ENCODE measurements at places on chromosomes 2 and 18.

DNA sequence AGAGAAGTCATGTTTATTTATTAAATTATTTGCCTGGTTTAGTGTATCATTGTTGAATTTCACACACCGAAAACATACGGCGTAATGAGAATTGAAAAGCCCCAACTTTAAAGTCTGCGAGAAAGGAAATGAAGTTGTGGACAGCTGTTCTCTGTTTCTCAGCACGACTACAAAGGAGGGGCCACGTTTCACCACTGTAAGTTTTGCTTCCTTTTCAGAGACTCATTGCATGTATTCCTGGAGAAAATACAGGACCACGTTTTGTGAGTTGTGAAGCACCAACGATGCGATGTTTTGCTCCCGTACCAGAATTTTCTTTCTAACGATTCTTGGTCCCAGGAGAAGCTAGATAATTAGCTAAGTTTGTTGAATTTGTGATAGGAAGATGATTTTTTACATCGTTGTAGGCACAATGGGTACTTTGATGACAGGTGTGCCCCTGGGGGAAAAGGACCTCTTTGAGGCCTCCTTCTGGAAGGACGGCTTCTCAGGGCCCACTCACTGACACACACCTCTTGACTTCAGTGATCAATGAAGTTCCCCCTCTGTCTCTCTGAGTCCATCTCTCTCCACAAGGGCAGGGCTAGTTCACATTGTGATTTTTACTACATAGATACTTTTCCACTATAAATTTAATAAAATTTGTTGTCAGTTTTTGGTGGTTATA is 23.7 kb upstream of the ACKR3 start:
- no peak for DNase-seq

GRCh38 chr2:187502467-187502866 is 51.8 kb downstream of the TFPI start:
- DNase-seq: no peak

DNA sequence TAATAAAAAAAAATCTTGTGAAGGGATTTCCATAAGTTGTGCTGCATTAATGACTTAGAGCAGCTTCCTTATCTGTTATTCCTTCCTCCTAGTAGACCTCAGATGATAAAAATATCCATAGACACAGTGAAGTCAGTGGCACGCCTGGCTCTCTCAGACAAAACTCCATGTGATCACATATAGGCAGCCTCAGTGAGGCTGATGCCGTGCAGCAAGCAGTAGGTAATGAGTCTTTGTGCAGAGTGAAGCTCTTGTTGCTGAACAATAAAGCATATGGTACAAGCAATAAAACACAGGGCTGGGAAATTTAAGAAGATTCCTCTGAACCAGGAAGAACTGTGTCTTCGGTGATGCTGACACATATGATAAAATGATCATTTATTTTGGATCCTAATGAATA is 102.7 kb downstream of the CSRNP3 start:
- DNase-seq: peak; percentile 65

- peak; percentile 12 for DNase-seq
Measured at GRCh38 chr18:61608316-61608715, 275.1 kb downstream of the CDH20 start.

GRCh38 chr2:159185401-159186130 is 100.9 kb downstream of the WDSUB1 start:
- DNase-seq: no peak

DNA sequence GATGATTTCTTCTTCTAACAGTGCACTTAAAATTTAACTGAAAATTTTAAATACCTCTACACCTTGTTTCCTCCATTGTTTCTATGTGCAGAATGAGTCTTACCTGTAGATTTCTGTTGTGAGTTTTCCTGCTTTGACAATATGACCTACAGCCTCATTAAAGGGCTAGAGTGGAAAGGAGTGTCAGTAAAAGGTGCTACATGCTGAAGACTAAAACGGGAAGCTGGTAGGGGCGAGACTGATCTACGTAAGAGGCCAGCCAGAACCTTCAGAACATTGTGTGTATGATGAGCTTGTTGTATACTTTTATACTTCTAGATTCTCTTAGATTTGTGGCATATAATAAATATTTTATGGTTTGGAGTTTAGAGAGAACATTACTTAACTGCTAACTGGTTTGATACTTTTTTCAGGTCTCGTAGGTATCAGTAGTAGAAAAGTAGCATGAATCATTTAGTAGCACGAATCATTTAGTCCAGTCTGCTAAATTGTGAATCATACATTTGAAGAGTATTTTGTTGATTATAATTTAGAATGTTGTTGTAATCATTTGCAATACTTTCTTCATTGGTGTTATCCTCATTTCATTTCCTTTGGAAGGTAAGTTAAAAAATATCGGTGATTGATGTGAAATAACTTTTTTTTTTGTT is 14.3 kb downstream of the INSIG2 start:
- DNase-seq: no peak

DNA sequence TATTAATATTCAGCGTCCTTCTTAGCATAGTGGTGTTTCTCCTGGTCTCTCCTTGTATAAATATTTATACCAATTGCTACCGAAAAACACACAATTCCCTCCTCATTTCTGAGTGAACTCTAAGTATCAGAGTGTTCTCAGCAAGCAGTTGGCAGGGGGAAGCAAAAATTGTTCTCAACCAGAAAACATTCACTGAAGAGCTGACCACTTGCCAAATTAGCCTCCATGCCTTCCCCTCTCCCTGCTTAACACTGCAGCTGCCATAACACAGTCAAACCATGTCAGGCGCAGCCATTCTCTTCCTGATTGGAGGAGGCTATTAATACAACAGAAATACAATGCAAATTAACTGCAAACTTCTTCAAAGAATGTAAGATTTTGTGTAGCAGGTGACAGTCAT is 105.0 kb downstream of the COL6A3 start:
- no peak for DNase-seq

- DNase-seq: no peak
Measured at GRCh38 chr2:23617811-23618215, 232.8 kb downstream of the KLHL29 start.

DNA sequence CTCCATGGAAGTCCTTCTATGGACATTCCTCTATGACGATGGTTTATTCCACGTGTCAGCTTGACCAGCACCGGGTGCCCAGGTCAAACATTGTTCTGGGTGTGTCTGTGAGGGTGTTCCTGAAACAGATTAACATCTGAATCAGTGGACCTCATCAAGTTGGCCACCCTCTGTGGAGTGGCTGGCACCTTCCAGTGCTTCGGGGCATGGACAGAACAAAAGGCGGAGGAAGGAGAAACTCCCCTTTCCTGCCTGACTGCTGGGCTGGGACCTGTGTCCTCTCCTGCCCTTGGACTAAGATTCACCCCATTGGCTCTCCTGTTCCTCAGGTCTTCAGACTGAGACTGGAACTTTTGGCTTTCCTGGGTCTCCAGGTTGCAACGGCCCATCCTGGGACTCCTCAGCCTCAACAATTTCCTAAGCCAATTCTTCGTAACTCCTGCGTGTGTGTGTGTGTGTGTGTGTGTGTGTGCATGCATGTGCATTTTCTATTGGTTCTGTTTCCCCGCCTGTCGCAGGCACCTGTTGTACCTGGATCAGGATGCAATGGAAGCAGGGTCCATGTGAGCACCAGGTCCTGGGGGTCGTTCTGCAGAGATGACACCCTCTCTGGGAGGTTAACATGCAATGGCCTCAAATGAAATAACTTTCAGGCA is 357.2 kb upstream of the SALL3 start:
- DNase-seq: no peak

DNA sequence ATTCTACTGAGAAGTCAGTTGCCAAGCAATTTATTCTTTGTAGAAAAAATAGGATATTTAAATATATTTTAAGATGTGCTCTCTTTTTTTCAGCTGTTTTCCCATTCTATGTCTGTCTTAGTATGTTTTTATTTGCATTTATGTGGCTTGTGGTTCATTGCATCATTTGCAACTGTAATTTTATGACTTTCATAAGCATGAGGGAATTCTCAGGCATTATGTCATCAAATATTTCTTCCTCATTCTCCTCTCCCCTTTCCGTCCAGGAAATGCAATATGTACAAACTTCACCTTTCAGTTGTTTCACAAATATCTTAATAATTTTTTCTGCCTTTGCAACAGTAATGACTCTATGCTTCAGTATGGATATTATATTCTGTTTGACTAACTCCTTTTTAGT is 560.2 kb upstream of the LRATD1 start:
- DNase-seq: no peak

GRCh38 chr2:164151522-164151921 is 415.7 kb upstream of the FIGN start:
- DNase-seq: no peak

- DNase-seq: peak; percentile 87
Measured at GRCh38 chr2:105294844-105295481, 34.6 kb downstream of the TGFBRAP1 start.

GRCh38 chr2:238895361-238895882 is 47.5 kb downstream of the TWIST2 start:
- no peak for DNase-seq

- no peak for DNase-seq
Measured at GRCh38 chr2:216424274-216424673, 12.0 kb downstream of the SMARCAL1 start.

GRCh38 chr18:58411323-58411722 is 217.6 kb downstream of the ALPK2 start:
- DNase-seq: no peak

DNA sequence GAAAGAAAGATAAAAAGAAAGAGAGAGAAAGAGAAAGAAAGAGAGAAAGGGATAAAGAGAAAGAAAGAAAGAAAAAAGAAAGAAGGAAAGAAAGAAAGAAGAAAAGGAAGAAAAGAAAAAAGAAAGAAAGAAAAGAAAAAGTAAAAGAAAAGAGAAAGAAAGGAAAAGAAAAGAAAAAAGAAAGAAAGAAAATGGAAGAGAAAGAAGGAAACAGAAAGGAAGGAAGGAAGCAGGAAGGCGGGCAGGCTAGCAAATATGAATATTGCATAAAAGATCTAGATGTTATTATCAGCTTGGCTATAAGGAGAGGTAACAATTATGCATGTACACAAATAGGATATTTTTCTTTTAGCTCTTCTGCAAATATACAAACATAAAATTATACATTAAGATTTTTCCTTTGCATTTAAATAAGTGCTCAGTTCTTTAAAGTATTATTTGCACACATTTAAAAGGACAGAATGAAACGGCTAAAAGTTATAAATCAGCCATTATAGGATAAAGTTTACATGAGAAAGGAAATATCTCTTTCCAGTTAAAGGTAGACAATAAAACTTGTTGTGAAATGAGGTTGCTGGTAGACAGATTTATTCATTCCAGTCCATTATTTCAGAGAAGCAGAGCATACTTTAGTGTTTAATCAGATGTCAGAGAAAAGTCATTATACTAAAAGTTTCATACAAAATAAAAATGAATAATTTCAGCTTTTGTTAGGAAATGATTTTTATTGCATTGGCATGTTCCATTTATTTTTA is 511.4 kb downstream of the KCNJ3 start:
- peak; percentile 10 for DNase-seq

DNA sequence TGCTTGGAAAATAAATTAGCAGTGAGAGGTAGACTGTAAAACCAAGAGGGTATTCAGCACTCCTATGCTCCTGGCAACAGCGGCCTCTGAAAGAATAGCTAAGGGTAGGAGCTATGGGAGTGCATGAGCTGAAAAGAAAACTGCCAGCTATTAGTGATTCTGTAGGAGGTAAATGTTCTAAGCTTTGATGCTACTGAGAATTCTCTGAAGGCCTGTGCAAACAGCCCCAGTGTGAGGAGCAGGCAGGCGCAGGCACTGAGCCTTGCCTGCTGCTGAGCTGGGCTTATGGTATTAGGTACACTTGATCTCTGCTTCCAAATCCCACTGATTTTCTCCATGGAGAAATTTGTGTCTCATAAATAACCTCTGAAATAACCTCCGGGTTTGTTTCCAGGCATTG is 86.7 kb downstream of the NYAP2 start:
- DNase-seq: peak; percentile 93

GRCh38 chr2:67374949-67375348 is 22.2 kb upstream of the ETAA1 start:
- no peak for DNase-seq

GRCh38 chr2:30252723-30253701 is 21.7 kb downstream of the LBH start:
- DNase-seq: peak; percentile 95

DNA sequence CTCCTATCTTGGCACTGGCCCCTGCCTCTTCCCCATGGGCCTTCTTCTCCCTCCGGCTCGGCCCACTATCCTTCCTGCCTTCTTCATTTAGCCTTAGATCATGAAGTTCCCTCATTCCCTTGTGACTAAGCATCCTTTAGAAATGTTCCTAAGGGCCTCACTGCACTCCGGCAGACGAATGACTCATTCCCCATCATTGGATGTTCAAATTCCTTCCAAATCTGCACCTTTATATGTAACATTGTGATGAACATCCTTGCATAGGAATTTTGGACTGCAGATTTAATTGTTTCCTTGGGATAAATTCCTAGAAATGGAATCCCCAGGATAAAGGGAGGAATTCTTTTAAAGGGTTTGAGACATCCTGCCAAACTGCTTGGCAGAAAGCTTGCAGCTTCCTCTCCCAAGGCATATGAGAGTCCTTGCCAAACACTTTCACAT is 19.0 kb downstream of the CRACDL start:
- DNase-seq: peak; percentile 78

- DNase-seq: no peak
Measured at GRCh38 chr2:71462641-71463341, 9.4 kb downstream of the DYSF start.

DNA sequence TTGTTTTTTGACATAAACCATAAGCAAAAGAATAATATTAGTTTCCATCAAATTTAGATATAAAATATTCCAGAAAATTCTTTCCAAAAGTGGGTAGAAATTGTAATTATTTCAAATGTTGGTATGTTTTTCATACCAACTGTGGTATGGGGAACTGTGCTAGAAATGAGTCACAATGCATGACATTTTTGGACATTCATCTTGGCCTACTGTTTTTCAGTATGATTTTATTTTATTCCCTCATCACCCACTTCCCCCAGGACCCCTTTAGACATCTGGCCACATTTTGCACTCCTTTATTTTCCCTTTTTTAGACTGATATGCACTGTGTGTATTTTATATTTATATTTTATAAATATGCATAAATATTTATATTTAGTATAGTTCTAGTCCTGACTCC is 97.1 kb downstream of the DPP4 start:
- DNase-seq: no peak

- DNase-seq: no peak
Measured at GRCh38 chr2:150811259-150811855, 323.9 kb upstream of the RND3 start.

DNA sequence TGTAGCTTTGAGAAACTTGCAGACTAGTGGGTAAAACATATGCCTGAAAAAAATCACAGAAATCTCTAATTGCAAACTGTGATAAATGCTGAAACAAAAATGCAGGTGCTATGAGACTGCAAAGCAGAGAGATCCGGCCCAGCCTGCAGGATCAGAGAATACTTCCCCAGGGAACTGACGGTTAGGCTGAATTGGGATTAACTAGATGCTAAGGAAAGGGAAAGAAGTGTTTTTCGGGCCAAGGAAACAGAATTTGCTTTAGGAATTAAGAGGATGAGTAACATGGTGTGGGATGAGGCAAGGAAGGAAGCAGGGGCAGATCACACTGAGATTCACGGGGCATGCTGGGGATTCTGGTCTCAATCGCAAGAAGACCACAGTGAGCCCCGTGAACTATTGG is 71.5 kb downstream of the OSBPL6 start:
- no peak for DNase-seq
